Forelimb muscle (tissue), 1 donor: ENCODE measurements at places on chromosomes 5 and 9.

- DNase-seq, result no peak
Observed at GRCh38 chr9:95452176-95452575, 64.6 kb downstream of the PTCH1 start.

GRCh38 chr5:97529354-97529985, 346.4 kb upstream of the RIOK2 start:
- no peak for DNase-seq

DNA sequence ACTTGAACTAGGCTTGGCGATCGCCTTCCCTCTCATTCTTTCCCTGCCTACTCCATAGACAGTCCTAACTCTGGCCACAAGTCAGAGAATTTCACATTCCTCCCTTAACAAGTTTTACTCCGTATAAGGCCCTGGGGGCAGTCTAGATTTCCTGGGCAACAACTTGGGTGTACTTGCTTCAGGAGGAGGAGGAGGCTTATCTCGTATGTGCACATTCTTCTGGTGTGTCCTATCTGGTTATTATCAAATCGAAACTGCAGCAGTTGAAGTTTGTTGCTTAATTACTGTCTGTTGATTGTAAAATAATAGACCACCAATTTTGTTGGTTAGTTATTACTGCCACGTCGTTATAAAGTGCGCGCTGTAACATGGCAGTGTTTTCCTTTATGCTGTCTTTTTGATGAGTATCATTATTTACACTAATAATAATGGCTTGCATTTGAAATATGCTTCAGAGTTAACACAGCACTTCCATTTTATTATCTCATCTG, 42.0 kb downstream of the PIP5K1B start:
- no peak for DNase-seq

GRCh38 chr5:178555771-178556211, 34.4 kb downstream of the COL23A1 start:
- no peak for DNase-seq

DNA sequence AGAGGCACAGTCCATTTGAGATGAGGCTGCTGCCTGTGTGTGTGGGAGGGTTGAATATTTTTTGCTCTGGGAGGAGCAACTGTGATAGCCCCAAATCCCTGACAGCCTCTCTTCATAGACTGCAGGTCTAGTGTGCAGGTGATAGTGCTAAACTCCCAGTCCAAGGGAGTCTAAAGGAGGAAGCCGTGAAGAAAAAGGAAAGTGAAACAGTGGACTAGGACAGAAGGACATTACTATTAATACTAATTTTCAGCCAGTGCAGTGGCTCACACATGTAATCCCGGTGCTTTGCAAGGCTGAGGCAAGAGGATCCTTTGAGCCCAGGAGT, 295.0 kb downstream of the PDE4D start:
- DNase-seq, result no peak

GRCh38 chr9:101126556-101126955, 98.0 kb downstream of the PLPPR1 start:
- DNase-seq, result no peak

- no peak for DNase-seq
Observed at GRCh38 chr9:125522328-125522725, 184.7 kb downstream of the MAPKAP1 start.

- DNase-seq, result no peak
Observed at GRCh38 chr9:81610740-81611107, 78.6 kb downstream of the TLE1 start.

GRCh38 chr5:134794082-134794481, 35.5 kb downstream of the DDX46 start:
- DNase-seq, result no peak

DNA sequence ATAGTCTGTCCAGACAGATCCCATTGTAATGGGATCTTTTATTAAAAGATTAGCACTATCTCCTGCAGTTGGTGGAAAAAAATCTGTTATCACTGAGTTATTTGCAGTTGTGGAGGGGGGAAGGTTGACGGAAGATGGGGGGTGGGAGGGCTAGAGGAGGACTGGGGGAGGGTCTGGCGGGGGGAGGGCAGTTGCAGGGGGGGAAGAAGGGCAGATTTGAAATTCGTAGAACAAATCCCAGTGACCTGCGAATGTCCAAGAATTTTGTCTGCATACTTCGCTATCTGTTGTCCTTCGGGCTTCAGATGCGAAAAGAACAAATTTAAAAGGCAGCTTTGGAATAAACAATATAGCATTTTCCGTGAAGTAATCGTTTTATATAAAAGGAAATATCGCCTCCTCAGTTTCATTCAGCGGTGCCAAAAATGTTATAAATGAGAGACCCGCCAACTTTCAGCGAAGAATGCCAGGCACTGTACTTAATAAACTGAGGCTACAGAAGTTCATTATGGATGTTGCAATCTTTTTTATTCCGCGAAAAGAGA, 1.3 kb upstream of the FST start:
- DNase-seq, result no peak

DNA sequence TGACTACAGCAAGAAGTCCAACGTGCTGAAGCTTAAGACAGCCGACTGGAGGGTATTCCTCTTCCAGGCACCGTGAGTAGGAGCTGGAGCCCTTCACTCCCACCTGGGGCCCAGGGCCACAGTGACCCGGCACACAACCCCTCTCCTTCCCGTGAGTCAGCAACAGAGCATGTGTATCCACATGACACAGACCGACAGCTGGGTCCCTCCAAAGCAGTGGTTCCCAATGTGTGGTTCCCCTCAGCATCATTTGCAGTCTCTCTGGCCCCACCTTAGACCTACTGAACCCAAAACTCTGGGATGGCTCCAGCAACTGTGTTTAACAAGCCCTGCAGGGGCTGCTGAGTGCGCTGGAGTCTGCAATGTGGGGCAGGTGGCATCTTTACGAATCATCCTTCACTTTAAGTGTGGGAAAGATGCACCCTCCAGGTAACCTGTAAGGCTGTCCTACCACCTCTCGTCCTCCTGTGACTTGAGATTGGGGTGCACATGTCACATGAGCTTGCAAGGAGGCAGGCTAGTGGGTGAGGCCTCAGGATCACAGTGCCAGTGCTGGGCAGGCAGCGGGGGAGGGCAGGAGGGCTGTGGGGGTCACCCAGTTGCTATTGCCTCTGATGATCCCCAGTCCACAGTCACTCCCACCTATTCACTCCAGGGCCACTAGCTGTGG, 42.2 kb downstream of the PSD2 start:
- no peak for DNase-seq

- DNase-seq, result no peak
Observed at GRCh38 chr9:95791695-95792094, 83.8 kb upstream of the ERCC6L2 start.

DNA sequence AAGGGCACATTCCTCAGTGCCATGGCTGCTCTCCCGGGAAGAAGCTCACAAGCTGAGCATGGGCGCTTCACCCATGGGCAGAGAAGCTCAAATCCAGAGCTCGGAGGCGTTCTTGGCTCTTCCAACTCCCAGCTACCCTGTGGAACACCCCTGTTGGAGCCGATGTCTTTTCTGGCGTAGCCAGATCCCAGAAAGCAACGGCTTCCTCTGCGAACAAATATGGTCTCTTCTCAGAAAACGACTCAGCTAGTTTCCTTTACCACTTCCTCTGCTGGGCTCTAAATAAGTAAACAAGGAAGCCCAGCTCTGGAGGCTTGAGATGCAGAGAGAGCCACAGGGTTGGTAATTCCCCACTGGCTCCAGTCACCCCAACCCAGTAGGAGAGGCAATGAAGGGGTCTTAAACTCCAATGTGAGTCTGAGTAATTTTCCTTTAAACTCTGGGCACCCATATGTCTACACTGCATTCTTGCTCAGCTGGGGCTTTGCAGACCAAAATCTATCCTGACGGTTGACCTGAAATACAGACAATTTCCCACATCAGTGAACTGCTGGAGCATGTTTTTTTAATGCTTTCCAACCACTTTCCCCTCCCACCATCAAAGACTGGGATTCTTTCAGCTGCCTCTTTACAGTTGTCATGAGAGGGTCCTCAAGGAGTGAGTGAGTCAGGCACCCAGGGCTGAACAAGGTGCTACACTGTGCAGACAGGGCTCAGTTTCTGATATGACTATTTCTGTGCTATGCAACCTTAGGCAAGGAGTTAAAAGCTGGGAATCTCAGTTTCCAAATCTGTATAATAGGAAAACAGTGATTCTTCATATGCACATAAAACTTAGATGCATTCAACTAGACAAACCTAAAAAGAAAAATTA, at the start of gene LCP2:
LCP2 (minus strand) TSS at position 189 of the 874 bp plus-strand sequence; CDS start at position 23, 166 bp downstream.
- DNase-seq, result no peak

- no peak for DNase-seq
Observed at GRCh38 chr9:12854221-12854620, 79.4 kb downstream of the LURAP1L start.
